ENCODE measurements at places on chromosomes 3 and 15. TPM values are rescaled to one million over a fixed set of nuclear protein-coding genes. Genes with fewer than 3 reads are reported as not detected.

The EXD1 gene
- total RNA-seq = 0.54 TPM

The ATP13A4 gene
- not detected for total RNA-seq

The RGMA gene
- total RNA-seq = 39.8 TPM

The BCHE gene
- 1.9 TPM for total RNA-seq

The NANOGP8 gene
- 31.9 TPM for total RNA-seq

The CACNA2D2 gene
- total RNA-seq = 14.1 TPM

The HYPK gene
- 9.9 TPM for total RNA-seq

The DOCK3 gene
- total RNA-seq = 4.6 TPM

The IQGAP1 gene
- 133 TPM for total RNA-seq

The HSPBAP1 gene
- total RNA-seq = 8.3 TPM

The SH3BP5 gene
- 9.7 TPM for total RNA-seq

The NCEH1 gene
- 6.4 TPM for total RNA-seq

The GOLGA6D gene
- 0.73 TPM for total RNA-seq

The SCAANT1 gene
- total RNA-seq = not detected

The PRR20G gene
- not detected for total RNA-seq

The ETV5 gene
- total RNA-seq = 31.9 TPM

The CFAP100 gene
- not detected for total RNA-seq

The FBXO40 gene
- 0.06 TPM for total RNA-seq

The SNRPN gene
- total RNA-seq = 915 TPM

The RTP1 gene
- 3.0 TPM for total RNA-seq

Data from H1 (cell line).